ENCODE measurements at places on chromosomes 1 and 21. TPM values are rescaled to one million over a fixed set of nuclear protein-coding genes. Genes with fewer than 3 reads are reported as not detected.

- no peak overlapping the region for H3K4me3 ChIP-seq
- H3K4me1 ChIP-seq, result peaks cover 21% of the 10 kb centered on the region
- H3K36me3 ChIP-seq, result peaks cover 53% of the 10 kb centered on the region
Observed at GRCh38 chr1:161209790-161210409, 5.2 kb upstream of the FCER1G start.

GRCh38 chr1:204959836-204960235, 83.2 kb upstream of the CNTN2 start:
- no peak overlapping the region for H3K27ac ChIP-seq
- no peak for DNase-seq
- H3K27me3 ChIP-seq, result peaks cover 20% of the 10 kb centered on the region
- no peaks in the 10 kb centered on the region for H3K36me3 ChIP-seq
- H3K4me1 ChIP-seq, result no peaks in the 10 kb centered on the region

- peak; percentile 46 for DNase-seq
- H3K36me3 ChIP-seq, result peaks cover 21% of the 10 kb centered on the region
- H3K27me3 ChIP-seq, result no peaks in the 10 kb centered on the region
Observed at GRCh38 chr21:33940164-33940880, 24.7 kb upstream of the ATP5PO start.

GRCh38 chr1:219517031-219517430, 95.9 kb downstream of the ZC3H11B start:
- no peak overlapping the region for H3K27ac ChIP-seq
- H3K36me3 ChIP-seq, result no peaks in the 10 kb centered on the region
- H3K4me1 ChIP-seq, result no peaks in the 10 kb centered on the region
- no peak overlapping the region for H3K4me3 ChIP-seq
- H3K27me3 ChIP-seq, result no peaks in the 10 kb centered on the region
- no peak for DNase-seq

DNA sequence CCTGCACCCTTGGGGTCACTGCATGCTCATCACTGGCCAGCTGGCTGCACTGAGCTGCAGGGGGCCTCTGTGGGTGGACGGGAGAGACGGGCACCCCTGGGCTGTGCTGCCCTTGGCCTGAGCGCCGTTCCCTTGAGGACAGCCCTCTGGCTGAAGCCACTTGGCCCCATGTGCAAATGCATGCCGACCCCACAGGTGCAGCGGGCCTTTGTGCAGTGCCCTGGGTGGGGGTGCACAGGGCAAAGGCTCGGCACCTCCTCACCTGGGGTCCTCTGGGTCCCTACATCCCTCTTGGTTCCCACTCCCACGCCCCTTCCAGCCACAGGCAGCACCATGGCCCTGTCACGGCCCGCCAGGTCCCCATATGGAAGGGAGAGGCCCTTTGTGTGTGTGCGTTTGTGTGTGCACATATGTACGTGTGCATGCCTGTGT, 41.3 kb downstream of the COQ8A start:
- no peaks in the 10 kb centered on the region for H3K27me3 ChIP-seq
- H3K36me3 ChIP-seq, result peaks cover 7% of the 10 kb centered on the region
- H3K4me3 ChIP-seq, result no peak overlapping the region

- H3K36me3 ChIP-seq, result no peaks in the 10 kb centered on the region
- no peak overlapping the region for H3K27ac ChIP-seq
- H3K4me1 ChIP-seq, result no peaks in the 10 kb centered on the region
- H3K27me3 ChIP-seq, result peaks cover 11% of the 10 kb centered on the region
- H3K4me3 ChIP-seq, result no peak overlapping the region
Observed at GRCh38 chr1:44559913-44560312, 114.4 kb downstream of the TMEM53 start.

GRCh38 chr1:205665201-205666045, 14.9 kb downstream of the SLC45A3 start:
- no peaks in the 10 kb centered on the region for H3K4me1 ChIP-seq
- H3K36me3 ChIP-seq, result no peaks in the 10 kb centered on the region
- DNase-seq, result no peak
- H3K27ac ChIP-seq, result no peak overlapping the region
- H3K27me3 ChIP-seq, result peaks cover 13% of the 10 kb centered on the region
- no peak overlapping the region for H3K4me3 ChIP-seq

DNA sequence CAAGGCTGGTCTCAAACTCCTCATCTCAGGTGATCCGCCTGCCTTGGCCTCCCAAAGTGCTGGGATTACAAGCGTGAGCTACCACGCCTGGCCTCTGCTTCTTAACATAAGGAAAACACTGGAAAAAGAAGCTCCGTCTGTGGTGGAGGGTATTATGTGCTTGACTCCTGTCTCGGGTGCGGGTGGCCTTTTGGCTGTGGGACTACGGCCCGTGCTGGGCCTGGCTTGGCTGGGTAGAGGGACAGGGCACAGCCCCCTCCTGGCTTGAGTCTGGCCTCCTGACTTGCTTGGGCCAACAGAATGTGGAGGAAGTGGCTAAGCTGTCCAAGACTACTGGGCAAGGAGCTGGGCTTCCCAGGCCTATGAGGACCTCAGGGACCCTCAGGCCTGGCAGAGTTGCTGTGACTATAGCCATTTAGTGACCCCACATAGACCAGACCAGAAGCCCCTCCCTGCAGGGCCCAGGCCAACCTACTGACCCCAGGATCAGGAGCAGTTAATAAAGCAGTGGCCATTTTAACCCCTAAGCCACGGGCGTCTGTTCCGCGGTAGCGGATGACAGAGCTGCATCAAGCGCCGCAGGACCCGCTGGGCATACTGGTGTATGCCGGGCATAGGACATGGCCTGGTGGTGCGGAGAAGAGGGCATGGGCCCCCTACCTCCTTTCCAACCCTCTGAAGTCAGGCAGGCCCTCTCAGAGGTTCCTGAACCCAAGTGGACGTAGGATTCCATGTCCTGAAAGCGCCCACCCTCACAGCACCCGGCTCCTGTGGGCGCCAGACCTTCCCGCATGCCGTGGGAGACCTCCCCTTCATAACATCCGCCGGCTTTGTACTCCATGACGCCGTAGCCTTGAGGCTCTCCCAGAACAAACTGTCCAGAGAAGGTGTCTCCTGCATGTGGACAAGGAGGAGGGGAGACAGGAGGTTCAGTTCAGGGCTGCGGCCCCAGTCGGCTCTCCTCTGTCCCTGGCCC, 4.4 kb downstream of the MORN1 start:
- H3K27ac ChIP-seq, result no peak overlapping the region
- peaks cover 9% of the 10 kb centered on the region for H3K4me1 ChIP-seq
- no peaks in the 10 kb centered on the region for H3K27me3 ChIP-seq

GRCh38 chr1:33384040-33384812, 46.7 kb downstream of the PHC2 start:
- H3K4me1 ChIP-seq, result peaks cover 6% of the 10 kb centered on the region
- DNase-seq, result no peak
- H3K27me3 ChIP-seq, result peaks cover 13% of the 10 kb centered on the region

- peaks cover 7% of the 10 kb centered on the region for H3K4me1 ChIP-seq
- no peak overlapping the region for H3K4me3 ChIP-seq
- H3K27ac ChIP-seq, result no peak overlapping the region
- H3K36me3 ChIP-seq, result no peaks in the 10 kb centered on the region
- DNase-seq, result no peak
Observed at GRCh38 chr1:37448691-37449417, 25.5 kb upstream of the ZC3H12A start.

- H3K36me3 ChIP-seq, result no peaks in the 10 kb centered on the region
- peaks cover 7% of the 10 kb centered on the region for H3K4me1 ChIP-seq
- peaks cover 4% of the 10 kb centered on the region for H3K27me3 ChIP-seq
- H3K4me3 ChIP-seq, result no peak overlapping the region
- DNase-seq, result no peak
- no peak overlapping the region for H3K27ac ChIP-seq
Observed at GRCh38 chr1:168918860-168919741, 187.4 kb upstream of the ATP1B1 start.

DNA sequence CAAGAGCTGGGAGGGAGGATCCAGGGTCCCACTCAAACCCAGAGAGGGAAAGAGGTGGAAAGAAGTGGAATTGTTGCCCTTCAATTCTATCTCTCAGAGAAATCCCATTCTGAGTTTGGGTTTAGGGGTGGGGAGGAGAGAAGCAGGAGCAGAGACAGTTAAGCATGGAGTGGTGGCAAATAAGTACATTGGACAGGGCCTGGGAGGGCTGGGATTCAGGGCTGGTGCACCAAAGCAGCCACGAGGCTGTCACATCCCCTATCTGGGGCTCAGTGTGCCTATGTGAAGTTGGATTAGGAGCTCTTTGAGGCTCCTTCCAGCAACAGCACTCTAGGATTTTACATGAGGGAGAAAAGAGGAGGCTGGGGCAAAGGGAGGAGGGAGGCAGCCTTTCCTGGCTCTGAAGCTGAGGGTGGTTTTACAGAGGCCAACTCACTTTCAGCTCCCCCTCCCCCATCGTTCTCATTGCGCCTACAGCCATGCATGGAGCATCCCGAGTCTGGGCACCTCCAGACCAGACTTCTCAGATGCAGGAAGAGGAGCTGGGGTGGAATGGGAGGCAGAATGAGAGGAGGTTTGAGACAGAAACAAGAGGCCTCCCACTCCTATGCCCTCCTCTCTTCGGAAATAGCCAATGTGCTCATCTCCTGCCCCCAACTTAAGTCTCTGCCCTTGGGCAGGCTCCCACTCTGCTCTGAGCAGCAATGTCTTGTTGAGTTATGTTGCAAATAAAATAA, 3.0 kb upstream of the SYT6 start:
- no peak for DNase-seq
- H3K4me1 ChIP-seq, result peaks cover 9% of the 10 kb centered on the region
- H3K27ac ChIP-seq, result no peak overlapping the region
- H3K36me3 ChIP-seq, result no peaks in the 10 kb centered on the region

The FAM177B gene
- not detected for total RNA-seq

The TNFRSF4 gene
- total RNA-seq, result 1,005 TPM
